NCI-H510A (cell line): ENCODE measurements at places on chromosomes 16 and 17.

DNA sequence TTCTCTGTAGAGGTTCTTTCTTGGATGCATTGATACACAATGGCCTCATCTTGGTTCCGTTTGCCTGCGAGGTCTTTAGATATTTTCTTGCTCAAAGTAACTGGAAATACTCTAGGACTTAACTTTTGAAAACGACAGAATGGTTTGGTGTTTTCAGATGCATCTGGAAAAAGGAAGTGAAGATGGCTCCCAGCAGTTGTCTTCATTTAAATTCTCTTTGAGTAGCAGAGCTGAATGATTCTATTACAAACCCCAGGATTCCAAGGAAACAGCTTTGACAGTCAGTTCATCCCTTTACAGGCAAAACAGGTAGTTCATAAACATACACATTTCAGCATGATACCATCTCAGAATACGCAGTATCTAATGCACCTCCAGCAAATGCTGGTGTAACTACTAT lies 54.8 kb downstream of the PSMD12 start:
- no peak for DNase-seq

DNA sequence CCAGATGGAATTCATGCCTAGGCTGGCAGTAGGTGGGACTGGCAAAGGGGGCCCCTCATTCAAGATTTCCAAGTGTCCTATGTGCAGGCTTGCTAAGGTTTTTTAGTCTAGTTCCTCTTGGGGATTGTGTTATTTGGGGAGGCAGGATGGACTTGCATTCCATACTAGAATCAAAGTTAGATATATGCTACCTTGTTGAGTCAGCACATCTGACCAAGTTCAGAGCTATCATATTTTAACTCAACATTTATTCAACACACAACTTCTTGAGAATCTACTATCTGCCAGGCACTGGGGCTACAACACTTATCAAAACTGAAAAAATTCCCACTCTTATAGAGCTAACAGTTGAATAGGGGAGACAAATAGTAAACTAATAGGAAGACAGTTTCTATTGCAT lies 6.7 kb downstream of the GP2 start:
- no peak for DNase-seq

- no peak for DNase-seq
These were observed 264.3 kb upstream of the CACNG5 start for GRCh38 chr17:66570447-66571195.

DNA sequence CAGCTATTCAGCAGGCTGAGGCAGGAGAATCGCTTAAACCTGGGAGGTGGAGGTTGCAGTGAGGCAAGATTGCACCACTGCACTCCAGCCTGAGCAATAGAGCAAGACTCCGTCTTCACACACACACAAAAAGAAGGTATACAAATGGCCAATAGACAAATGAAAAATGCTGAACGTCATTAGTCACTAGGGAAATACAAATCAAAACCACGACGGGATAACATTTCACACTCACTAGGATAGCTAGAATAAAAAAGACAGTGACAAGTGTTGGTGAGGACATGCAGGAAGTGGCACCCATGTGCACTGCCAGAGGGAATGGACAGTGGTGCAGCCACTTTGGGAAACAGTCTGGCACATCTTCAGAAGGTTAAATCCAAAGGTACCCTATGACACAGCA lies 172.9 kb downstream of the FTO start:
- DNase-seq = no peak

DNA sequence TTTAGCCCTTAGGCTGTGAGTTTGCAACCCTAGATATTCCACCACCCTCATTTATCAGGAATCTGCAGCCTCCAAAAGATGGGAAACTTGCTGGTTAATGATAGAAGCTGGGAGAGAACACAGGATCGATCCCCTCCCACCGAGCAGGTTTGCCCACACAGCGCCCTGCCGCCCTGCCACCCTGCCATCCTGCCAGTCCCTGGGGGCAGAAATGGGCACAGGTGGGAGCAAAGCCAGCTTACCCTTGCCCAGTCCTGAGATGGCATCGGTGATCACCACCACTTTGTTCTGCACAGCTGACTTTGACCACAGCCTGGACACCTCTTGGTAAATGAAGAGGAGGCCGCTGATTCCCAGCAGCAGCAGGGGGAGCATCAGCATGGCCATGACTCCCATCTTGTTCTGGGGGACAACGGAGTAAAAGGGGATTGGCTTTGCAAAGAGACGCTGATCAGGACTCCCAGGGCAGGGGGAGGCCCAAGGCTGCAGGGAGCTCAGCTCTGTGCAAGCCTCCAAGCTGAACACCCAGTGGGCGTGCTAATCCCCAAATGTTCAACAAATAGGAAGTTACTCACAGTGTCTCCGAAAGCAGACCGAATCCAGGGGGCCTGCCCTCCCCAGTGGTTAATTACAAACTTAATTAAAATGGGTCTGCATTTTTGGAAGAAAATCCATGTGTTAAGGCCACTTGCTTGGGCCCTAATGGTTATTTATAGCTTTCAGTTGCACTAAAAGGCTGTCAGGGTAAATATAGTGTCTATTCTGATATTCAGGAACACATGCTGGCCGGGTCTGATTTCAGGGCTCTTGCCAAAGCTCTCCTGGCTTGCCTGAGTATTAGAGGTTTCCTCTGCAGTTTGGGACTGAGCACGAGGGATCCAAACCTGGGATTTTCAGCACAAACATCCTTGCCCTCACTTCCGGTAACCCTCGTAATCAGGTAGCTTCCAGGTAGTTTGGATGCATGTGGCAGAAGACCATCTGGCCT lies at the start of gene DHRS7C:
DHRS7C (minus strand) TSS at position 704 of the 988 bp plus-strand sequence; CDS start at position 396, 308 bp downstream.
- DNase-seq = no peak

DNA sequence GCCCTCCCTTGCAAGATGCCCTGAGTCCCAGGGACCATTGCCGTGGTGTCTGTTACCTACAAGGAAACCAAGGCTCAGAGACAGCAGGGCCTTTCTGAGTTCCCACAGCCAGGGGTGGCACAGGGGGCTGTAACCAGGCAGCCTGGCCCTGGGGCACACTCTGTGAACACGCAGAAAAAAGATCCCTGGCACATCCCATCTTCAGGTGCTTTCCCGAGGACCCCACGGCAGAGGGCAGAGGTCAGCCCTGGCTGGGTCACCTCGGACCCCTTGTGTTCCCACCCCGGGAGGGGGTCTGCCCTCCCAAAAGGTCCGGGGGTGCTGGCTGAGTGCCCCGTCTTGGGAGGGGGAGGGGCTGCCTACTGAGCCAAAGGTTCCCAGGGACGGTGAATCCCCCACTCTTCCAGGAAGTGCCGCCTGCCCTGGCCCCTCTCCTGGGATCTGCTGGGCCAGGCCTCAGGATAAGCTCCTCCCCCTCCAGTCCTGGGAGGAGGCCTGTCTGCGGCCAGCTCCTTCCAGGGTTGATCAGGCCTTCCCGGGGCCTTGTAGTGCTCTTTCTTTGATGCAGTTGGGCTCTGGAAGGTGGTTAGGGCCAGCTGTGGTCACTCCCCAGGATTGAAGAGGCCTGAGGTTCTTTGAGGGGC lies 8.1 kb downstream of the GLIS2 start:
- DNase-seq = no peak

GRCh38 chr17:76272541-76273444 lies 7.6 kb downstream of the UBALD2 start:
- no peak for DNase-seq

DNA sequence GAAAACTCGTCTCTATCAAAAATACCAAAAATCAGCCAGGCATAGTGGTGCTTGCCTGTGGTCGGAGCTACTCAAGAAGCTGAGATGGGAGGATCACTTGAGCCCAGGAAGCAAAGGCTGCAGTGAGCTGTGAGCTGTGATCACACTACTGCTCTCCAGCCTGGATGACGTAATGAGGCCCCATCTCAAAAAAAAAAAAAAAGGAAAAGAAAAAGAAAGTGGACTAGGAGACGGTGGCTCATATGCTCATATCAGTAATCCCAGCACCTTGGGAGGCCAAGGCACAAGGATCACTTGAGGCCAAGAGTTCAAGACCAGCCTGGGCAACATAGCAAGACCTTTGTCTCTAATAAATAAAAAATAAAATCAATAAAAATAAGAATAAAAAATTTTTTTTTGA lies 8.8 kb upstream of the SUMO2 start:
- no peak for DNase-seq

- peak; percentile 39 for DNase-seq
These were observed 7.7 kb upstream of the PCTP start for GRCh38 chr17:55743103-55743679.

GRCh38 chr17:4728124-4728523 lies 3.1 kb upstream of the MED11 start:
- no peak for DNase-seq

- no peak for DNase-seq
These were observed 41.6 kb downstream of the MAPT start for GRCh38 chr17:45935710-45936509.

DNA sequence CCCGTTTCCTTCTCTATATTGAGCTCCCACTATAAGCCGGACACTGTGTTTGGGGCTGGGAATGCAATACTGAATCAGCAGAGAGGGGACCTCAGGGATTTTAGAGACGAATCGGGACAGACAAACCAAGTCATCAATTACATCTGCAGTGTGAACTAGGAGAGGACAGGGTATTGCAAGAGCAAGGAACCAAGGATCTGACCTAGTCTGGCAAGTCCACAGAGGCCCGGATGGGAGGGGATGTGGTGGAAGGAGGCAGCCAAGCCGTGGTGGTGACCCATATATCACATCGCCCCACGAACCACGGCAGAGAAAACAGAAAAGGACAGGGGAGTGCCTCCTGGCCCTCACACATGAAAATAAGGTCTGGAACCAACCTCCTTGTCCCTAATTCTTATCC lies 28.1 kb upstream of the NXPH3 start:
- DNase-seq = no peak

GRCh38 chr17:43702637-43703036 lies 40.9 kb upstream of the MEOX1 start:
- no peak for DNase-seq

DNA sequence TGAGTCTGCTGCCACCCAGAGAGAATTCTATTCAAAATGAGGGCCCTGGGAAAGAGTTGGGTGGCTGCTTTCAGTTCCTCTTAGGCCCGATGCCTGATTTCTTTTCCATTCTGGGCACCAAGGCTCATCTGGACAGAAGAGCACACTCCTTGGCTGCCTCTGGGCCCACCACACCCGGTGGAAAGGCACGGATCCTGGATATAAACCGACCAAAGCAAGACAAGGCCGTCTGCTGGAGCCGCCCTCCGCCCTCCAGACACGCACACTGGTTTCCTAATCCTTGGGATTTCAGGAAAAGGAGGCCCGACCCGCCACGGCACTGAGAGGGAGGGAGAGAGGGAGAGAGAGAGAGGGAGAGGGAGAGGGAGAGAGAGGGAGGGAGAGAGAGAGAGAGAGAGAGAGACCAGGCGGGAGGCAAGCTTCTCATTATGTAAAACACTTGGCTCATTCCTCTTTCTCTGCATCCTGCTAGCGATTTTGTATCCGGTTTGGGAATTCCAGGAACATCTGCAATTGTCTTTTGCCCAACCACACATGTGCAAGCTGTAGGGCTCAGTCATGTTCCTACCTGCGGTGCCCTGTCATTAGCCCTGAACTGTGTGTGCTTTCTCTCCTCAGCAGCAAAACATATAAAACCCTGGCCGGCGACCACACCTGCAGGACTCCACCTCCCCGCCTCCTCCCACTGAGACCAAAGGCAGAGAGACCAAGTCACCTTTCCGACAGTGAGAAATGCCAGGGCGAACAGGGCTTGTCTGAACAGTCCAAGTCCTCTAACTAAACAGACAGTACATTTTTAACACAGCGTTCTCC lies 347.2 kb downstream of the SOX9 start:
- no peak for DNase-seq

DNA sequence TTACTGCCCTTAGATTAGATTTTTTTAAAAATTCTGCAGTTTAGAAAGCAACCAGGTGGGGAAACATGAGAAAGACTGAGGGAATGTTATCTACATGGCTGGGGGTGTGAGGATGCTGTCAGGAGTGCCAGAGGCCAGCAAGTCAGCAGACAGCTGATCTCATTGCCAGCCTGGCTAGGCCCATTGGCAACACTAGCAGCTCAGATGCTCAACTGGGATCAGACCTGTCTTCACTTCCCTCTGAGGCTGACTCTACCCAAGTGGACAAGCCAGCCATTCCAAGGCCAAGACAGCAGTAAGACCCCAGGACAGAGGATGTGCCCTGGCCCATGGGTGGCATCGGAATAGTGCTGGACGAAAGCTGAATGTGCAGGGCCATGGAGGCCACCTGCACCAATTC lies 96.2 kb downstream of the TMEM132E start:
- no peak for DNase-seq

DNA sequence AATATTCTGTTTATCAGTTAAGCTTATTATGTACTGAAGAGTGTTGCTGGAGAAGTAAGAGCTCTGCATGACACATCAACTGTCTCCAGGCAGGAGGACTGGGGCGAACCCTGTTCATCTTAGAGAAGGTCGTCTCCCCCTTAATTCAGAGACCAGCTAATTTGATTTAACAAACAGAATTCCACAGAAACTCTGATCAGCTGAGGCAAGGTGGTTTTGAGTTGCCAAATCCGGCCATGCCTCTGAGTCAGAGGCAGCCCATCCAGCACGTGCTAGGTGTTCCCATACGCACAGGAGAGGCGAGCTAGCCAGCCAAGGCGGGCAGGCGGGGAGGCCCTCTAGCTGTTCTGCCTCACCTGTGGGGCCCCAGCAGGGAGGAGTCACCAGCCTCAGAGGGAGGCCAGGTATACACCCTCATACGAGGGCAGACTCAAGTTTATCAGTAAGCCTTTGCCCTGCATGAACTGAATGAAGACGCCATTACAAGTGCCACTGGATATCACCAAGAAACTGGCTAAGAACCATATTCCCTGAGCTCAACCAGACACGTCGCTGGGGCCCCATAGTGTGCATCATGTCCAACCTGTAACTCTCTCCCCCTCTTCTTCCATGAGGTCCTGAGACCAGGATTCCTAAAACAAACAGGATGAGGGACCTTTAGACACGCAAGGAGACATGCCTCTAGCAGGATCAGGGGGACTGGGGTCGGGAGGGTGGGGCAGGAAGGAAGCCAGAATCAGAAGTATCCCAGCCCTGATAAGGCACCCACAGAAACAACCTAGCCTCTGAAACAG lies 25.7 kb downstream of the STAT5A start:
- no peak for DNase-seq

DNA sequence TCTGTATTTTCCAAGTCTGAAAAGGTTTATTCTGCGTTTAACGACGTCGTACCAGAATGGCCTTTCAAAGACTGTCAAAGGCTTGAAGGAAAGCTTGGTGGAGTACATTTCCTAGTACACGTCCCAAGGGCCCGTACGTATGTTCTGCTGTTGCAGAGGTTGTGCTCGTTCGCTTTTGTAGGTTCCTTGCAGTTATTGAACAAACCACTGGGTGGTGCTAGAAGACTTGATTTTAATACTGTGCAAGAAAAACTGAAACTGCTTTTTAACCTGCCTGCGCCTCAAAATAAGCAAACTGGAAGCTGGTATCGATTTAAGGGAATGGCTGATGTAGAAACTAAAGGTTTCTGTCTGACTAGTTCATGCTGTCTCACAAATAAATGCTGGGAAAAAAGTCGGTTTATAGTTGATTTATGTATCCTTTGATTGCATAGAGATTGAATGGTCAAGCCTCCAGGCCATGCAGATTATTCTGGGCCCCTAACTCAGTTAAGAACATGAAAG lies 54.6 kb downstream of the USP10 start:
- DNase-seq = no peak

GRCh38 chr16:4376126-4376892 lies 4.7 kb downstream of the VASN start:
- DNase-seq = no peak
